CD4-positive, CD25-positive, alpha-beta regulatory T cell (primary cell): ENCODE measurements at places on chromosomes 4 and X. TPM values are rescaled to one million over a fixed set of nuclear protein-coding genes. Genes with fewer than 3 reads are reported as not detected.

The TCEAL6 gene
- total RNA-seq, result not detected

The RTL3 gene
- not detected for total RNA-seq

The GAGE13 gene
- not detected for total RNA-seq

The HTN1 gene
- total RNA-seq, result not detected

The PCDH19 gene
- not detected for total RNA-seq
